ENCODE measurements at places on chromosomes 5 and 9. TPM values are rescaled to one million over a fixed set of nuclear protein-coding genes. Genes with fewer than 3 reads are reported as not detected.
A peak's percentile ranks its signal among the peaks of the same experiment; 100 is the strongest.

GRCh38 chr5:148011398-148012137 is 52.2 kb upstream of the SPINK5 start:
- no peaks in the 10 kb centered on the region for H3K36me3 ChIP-seq
- H3K4me1 ChIP-seq = no peaks in the 10 kb centered on the region
- DNase-seq = no peak
- H3K27me3 ChIP-seq = no peaks in the 10 kb centered on the region

DNA sequence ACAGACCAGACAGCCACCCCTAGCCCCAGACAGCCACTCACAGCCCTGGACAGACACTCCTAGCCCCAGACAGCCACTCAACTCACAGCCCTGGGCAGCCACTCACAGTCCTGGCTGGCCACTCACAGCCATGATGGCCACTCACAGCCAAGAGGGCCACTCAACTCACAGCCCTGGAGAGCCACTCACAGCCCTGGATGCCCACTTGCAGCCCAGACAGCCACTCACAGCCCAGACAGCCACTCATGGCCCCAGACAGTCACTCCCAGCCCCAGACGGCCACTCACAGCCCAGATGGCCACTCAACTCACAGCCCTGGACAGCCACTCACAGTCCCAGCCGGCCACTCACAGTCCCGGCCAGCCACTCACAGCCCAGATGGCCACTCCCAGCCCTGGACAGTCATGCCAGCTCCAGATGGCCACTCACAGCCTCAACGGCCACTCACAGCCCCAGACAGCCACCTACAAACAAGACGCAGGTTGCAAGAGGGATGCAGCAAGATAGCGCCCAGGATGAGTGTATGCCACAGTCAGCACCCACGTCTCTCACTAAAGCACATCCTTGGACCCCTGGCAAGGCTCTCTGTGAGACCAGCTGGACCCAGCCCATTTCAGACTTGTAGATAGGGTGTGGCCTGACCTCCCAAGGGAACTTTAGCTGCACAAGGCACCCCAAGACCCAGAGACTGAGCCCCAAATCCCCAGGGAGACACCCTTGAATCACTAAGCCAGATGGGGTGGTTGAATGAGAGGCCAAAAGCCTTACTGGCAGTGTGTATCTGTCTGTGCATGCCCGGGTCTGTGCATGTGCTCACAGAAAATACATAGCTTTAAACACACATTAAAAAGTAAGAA is 22.4 kb downstream of the ZDHHC11B start:
- DNase-seq = peak; percentile 54
- no peak overlapping the region for H3K27ac ChIP-seq
- H3K4me3 ChIP-seq = no peak overlapping the region
- H3K27me3 ChIP-seq = no peaks in the 10 kb centered on the region
- H3K36me3 ChIP-seq = peaks cover 8% of the 10 kb centered on the region

DNA sequence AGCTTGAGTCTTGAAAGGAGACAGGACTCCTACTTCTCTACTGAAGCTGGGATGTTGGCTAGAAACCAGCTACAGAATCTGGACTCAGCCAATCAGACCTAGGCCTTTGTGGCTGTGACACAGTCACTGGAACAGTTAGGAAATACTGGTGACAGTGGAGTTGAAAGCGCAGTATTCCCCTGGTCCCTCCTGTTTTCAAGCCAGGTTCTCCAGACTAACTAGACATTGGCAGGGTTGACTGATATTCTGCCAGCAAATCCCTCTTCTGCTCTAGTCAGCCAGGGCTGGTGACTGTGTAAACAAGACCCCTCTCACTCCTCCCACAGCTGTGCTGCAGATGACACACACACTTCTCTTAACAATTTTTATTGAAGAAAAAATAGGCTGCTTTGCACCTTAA is 8.7 kb downstream of the SHROOM1 start:
- no peaks in the 10 kb centered on the region for H3K36me3 ChIP-seq
- no peak overlapping the region for H3K27ac ChIP-seq
- no peaks in the 10 kb centered on the region for H3K4me1 ChIP-seq
- H3K4me3 ChIP-seq = no peak overlapping the region
- no peak for DNase-seq
- H3K27me3 ChIP-seq = peaks cover 40% of the 10 kb centered on the region

Gene SGTB
- 14.4 TPM for total RNA-seq
